ENCODE measurements at places on chromosomes 5 and 9.

GRCh38 chr5:79510638-79511037 lies 3.3 kb downstream of the HOMER1 start:
- no peak for DNase-seq

DNA sequence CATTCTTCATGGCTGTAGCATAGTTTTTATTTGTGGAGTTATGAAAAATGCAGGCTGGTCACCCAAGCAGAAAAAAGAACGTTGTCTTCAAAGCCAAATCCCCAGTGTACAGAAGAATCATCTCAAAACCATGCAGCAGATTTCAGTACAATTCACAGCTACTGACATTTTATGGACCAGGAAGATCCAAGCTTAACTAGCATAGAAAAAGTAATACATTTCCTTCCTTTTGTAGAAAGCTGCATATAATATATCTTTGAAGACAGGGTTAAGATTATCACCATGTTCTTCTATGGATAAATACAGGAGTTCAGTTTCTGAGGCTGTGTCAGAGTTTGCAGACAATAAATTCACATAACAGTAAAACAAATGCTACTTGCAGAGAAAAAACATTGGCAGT lies 1054.8 kb upstream of the C9orf72 start:
- no peak for DNase-seq

GRCh38 chr5:106862450-106863193 lies 808.1 kb downstream of the EFNA5 start:
- DNase-seq = no peak

- no peak for DNase-seq
Measured at GRCh38 chr5:141040093-141040770, 10.9 kb upstream of the PCDHB1 start.

DNA sequence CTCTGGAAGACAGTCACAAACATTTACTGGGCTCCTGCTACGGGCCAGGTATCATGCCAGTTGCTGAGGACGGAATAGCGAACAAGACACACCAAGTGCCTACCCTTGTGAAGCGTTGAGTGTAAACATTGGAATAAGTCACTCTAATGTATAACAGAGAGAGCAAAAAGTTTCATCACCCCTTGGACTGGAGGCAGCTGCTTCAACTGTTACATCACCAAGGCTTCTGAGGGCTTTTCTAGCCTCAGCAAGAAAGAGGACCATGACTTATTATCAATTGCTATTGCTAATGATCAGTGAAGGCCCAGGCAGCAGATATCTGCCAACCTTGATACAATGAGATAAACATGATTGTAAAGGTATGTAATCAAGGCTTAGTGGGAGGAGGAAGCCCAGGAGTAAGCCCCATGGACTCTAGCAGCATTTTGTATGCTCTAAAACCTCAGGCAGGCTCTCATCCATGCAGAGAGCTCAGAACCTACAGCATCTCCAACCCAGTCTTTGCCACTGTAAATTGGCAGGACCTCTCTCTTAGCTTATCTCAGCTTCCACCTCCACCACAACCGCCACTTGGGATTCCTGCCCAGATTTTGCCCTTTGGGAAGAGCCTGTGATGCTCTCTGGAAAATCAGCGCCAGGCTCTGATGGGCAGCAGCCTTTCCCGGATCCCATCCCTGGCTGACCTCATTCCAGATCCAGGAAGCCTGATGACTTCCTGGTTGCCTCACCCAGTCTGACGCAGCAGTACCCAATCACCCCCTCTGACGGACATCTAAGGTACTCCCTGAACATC lies 54.5 kb downstream of the ADAM19 start:
- DNase-seq = no peak

DNA sequence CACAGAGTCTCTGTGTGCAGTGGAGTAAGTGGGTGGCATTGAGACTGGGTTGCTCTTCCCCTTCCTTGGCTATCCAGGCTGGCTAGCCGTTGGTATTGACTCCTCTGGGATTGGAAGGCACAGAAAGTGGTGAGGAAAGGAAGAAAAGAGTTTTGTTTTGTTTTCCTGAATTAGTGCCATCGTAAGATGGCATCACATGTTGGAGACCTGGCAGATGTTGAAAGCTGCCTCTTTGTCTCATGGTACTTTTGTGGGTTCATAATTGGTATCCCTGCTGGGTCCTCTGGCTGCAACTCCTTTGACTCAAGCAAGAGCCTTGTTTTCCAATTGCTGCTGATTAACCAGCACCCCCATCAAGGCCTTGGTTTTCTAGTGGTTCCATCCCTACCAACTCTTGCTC lies 293.8 kb downstream of the PDE4D start:
- DNase-seq = no peak

GRCh38 chr9:32590898-32591297 lies 17.9 kb upstream of the NDUFB6 start:
- no peak for DNase-seq

- DNase-seq = no peak
Measured at GRCh38 chr5:135600152-135600570, 21.4 kb upstream of the CXCL14 start.

GRCh38 chr5:6058055-6058715 lies 320.2 kb downstream of the MED10 start:
- DNase-seq = no peak

DNA sequence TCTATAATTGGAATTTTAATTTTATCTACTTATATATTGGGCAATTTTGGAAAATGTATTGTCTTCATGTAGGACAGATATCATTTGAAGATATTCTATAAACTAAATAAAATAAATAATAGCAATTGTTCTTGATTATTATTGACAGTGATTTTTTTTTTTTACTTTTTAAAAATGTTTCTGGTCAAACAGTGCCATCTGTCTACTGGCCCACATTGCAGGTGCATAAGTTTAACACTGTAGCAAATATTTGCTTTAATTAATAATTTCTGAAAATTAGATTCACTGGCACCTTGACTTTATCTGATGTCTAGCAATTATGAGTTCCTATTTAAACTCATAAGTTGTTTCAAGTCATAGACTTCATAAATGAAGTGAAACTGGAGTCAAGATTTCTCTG lies 41.1 kb upstream of the ISOC1 start:
- DNase-seq = no peak

DNA sequence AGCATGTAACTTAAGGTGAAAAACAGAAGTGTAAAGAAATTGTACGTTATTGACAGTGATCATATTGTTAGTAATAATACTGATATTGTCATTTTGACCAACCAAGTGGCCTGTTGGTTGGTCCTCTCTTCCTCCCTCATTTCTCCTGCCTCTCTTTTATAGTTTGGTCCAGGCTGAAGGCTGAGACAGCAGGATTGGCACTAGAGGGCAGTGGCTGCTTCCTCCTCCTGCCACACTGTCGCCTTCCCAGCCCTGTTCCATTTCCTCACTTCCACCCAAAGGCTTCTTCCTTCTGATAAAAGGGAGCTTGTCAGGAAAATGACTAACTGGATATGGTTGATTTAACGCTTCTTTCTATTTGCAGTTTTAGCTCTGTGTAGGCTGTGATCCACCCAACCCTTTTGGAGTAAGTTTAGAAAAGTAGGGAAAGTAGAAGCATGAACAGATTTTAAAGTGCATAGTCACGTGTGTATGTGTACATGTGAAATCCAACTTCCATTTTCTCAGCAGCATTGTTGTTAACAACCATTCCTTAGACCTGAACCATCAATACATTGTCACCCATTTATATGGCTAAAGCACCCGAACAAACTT lies 35.6 kb downstream of the PTCD2 start:
- no peak for DNase-seq

- no peak for DNase-seq
Measured at GRCh38 chr5:78691084-78691960, 42.8 kb upstream of the LHFPL2 start.

- no peak for DNase-seq
Measured at GRCh38 chr5:88269222-88269771, 652 bp upstream of the TMEM161B start.

DNA sequence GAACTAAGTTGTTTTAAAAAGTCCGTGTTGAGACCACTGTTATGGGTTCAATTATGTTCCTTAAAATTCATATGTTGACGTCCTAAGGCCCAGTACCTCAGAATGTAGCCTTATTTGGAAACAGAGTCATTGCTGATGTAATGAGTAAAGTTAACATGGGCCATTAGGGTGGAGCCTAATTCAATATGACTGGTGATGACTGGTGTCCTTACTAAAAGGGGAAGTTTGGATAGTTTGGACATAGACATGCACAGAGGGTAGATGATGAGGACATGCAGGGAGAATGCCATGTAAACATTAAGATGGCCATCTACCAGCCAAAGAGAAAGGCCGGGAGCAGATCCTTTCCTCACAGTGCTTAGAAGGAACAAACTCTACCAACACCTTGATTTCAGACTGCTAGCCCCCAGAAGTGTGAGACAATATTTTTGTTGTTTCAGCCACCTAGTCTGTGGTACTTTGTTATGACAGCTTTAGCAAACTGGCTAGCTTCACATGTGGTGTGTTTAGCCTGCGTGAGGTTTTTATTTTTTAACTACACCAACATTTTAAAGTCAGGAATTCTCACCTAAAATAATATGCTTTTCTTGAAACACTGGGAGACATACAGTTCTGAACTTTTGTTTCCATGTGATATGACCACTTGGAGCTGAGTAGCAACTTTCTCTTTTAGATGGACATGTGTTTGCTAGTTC lies 135.3 kb downstream of the YIPF5 start:
- DNase-seq = no peak

- DNase-seq = no peak
Measured at GRCh38 chr5:96714951-96715451, 52.8 kb downstream of the CAST start.

DNA sequence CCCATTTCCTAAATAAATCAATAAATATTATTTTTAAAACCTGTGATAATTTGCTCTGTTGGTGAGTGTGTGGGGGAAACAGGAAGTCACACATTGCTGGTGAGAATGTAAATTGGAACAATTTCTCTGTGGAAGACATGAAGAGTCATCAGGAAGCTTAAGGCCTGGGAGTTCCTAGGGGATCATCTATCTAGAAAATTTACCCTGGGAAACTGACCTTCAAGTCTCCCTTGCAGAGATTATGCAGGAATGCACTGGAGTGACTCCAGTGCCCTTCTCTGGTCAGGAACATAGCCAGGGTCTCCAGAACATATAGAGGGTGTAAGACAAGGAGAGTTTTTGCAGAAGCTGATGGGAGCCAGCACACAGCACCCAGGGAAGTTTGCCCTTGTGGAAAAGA lies 13.0 kb upstream of the GCNT1 start:
- no peak for DNase-seq

DNA sequence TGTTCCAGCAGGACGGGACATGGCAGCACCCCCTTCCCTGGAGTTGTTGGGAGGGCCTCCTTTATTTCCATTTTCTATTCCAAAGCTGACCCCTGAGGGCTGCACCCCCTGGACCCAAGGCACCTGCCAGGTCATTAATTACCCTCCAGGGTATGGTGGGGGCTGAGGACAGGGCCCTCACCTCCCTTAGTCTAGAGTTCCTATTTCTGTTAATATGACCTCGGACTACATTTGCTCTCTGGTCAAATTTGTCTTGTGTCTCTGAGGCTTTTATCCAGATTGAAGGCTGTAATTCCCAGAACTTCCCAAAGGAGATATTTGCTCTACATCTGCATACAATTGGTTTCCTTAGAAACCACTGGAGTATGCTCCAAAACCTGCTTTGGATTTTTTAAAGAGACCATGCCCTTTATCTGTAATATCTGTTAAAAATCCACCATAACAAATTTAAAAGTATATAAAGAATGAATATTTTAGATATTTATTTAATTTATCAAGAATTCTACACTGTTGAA lies 16.8 kb downstream of the PHF2 start:
- no peak for DNase-seq

DNA sequence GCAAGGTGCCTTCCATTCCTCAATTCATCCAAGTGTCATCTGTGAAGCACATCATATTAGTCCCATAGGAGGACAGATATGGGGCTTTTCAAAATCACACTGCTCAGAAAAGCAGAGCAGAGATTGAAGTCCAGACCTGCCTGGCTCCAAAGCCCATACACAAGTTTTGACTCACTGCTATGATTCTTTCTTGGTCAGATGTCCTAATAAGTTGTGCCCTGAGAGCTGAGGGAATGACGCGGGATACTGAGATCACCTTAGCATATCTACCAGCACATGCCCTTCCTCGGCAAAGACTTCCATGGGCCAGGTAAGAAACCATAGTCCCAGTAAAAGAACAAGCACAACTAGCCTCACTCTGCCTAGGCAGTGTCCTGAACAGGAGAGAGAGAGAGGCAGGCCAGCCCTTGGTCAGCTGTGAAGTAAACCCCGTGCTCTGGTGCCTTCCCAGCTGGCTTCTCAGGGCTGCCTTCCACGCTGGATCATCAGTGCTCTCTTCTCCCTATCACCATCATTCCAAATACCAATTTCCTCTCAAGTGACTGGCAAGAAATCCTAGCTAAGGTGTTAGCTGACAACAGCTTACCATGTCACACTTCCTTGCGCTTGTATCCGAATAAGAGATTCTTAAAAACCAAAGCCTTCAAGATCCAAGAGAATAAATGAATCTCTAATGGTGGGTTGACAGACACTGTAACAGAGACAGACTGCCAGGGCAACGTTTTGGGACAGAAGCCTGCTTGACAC lies 73.2 kb downstream of the SIL1 start:
- no peak for DNase-seq

DNA sequence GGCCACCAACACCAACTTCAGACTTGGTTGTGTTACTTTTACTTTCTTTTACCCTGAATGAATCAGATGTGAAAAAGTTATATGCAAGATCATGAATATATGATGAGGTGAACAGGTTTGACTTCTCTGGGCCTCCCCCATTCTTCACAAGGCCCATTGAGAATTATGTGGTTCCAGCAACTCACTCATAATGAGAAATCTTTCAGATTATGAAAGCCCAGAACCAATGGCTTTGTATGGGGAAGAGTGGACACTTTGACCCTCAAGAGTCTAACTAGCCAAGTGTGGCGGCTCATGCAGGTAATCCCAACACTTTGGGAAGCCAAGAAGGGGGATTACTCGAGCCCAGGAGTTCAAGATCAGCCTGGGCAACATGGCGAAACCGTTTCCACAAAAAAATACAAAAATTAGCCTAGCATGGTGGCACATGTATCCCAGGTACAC lies 16.1 kb upstream of the LNPEP start:
- DNase-seq = no peak

- no peak for DNase-seq
Measured at GRCh38 chr5:112776301-112776856, 38.7 kb downstream of the APC start.

DNA sequence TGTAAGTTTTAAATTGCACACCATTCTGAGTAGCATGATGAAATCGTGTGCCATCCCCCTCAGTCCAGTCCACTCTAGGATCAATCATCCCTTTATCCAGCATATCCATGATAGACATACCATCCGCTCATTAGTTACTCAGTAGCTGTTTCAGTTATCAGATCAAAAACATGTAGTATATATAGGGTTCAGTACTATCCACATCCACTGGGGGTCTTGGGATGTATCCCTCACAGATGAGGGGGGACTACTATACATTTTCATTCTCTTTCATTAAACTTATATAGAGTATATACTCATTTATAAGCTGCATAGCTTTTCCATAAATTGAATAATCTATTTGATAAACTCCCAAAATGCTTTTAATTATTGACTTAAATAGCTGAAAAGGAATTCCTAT lies 67.6 kb downstream of the MEIKIN start:
- no peak for DNase-seq

DNA sequence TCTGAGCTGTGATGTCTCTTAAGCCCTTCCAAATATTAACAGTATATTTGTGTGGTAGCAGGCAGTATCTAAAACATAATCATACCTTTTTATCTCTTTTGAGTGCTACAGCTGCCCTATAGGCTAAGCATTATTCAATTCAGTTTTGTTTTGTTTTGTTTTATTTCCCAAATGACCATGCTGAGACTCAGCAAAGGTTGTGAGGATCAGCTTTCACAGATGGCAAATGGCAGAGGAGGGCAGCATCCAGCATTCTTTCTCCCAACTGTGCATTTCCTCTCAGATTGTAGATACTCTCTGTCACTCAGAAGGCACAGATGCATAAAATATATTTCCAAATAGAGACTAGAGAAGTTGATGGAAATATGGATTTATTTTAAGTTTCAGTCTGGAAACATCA lies 90.7 kb downstream of the DAPK1 start:
- DNase-seq = no peak
